PC-9 (cell line): ENCODE measurements at places on chromosomes 2 and 18. TPM values are rescaled to one million over a fixed set of nuclear protein-coding genes. Genes with fewer than 3 reads are reported as not detected.

The LINC00305 gene
- not detected in 2 replicates for total RNA-seq

The THSD7B gene
- not detected in 2 replicates for total RNA-seq

The NAT8 gene
- total RNA-seq, result not detected in 2 replicates

The IGFBP5 gene
- total RNA-seq, result 5.5 and 10.0 TPM in 2 replicates

The CACNB4 gene
- total RNA-seq, result 0.73 and 0.98 TPM in 2 replicates

The ST8SIA3 gene
- not detected in 2 replicates for total RNA-seq

The UGT1A10 gene
- total RNA-seq, result not detected in 2 replicates

The NHEJ1 gene
- 9.8 and 11.2 TPM in 2 replicates for total RNA-seq

The CEP76 gene
- 14.5 and 15.1 TPM in 2 replicates for total RNA-seq

The AGXT gene
- total RNA-seq, result not detected in 2 replicates

The TCF23 gene
- total RNA-seq, result not detected in 2 replicates

The COLEC12 gene
- not detected in 2 replicates for total RNA-seq

The HOXD3 gene
- total RNA-seq, result not detected in 2 replicates

The SH3RF3 gene
- 4.9 and 6.1 TPM in 2 replicates for total RNA-seq

The GCG gene
- total RNA-seq, result not detected in 2 replicates

The ACADL gene
- 0.20 and 0.24 TPM in 2 replicates for total RNA-seq

The AQP12B gene
- not detected in 2 replicates for total RNA-seq

The CLEC4F gene
- total RNA-seq, result not detected in 2 replicates

The SNRNP27 gene
- total RNA-seq, result 29.9 and 38.1 TPM in 2 replicates

The FAHD2A gene
- 23.0 and 28.7 TPM in 2 replicates for total RNA-seq

The WDR12 gene
- total RNA-seq, result 38.7 and 45.3 TPM in 2 replicates

The TNFAIP6 gene
- total RNA-seq, result not detected in 2 replicates

The RTP5 gene
- not detected in 2 replicates for total RNA-seq

The MIB1 gene
- 40.1 and 40.3 TPM in 2 replicates for total RNA-seq

The MROH2A gene
- 1.4 and 2.9 TPM in 2 replicates for total RNA-seq

The TEKT4 gene
- total RNA-seq, result 0.15 TPM in 1 of 2 replicates, not detected in the other

The NDUFV2 gene
- total RNA-seq, result 182 and 215 TPM in 2 replicates
